ENCODE measurements at places on chromosomes 6 and 20.

DNA sequence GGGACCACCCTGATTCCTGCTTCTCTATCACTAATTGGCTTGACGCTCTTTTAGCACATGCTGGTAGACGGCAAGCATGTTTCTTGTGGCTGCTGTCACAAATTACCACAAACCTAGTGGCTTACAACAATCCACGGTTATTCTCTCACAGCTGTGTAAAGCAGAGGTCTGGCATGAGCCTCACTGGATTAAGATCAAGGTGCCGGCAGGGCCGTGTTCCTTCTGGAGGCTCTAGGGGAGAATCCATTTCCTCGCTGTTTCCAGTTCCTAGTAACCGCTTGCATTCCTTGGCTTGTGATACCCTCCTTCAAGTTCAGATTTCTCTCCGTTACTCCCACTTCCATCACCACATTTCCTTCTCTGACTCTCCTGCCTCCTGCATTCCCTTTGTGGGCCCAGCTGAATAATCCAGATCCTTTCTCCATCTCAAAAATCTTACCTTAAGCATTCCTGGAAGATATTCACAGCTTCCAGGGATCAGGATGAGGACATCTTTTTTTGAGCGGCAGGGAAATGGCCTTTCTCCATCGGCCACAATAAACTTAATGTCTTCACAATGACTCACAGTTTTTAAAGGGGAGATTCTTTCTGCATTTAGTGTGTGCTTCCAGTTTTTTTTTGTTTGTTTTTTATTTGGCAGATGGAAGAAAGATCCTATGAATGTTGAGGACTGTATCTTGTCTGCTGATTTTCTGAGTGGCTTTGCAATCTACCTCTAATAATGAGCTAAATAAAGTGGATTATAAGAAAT is 39.9 kb downstream of the BMP6 start:
- no peak for DNase-seq

DNA sequence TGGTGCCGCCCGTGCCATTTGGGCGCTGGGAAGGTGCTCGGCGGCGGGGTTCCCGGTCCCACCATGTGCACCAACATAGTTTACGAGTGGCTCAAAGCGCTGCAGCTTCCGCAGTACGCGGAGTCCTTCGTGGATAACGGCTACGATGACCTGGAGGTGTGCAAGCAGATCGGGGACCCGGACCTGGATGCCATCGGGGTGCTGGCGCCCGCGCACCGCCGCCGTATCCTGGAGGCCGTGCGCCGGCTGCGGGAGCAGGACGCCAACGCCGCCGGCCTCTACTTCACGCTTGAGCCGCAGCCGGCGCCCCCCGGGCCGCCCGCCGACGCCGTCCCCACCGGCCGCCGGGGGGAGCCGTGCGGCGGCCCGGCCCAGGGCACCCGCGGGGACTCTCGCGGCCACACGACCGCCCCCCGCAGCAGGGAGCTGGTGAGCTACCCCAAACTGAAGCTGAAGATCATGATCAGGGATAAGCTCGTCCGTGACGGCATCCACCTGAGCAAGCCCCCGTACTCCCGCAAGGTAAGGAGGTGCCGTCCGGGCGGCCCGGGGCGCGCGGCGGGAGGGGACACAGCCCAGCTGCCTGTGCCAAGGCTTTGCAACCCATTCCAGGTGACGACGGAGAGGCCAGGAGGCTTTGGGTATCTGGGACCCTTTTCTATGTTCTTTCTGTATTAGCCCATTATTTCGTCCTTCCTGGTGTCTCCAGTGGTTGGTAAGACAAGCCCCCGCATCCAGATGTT is 547 bp downstream of the SAMD5 start:
- no peak for DNase-seq

- DNase-seq: no peak
These were observed 312.3 kb downstream of the ESR1 start for GRCh38 chr6:152119831-152120230.

GRCh38 chr20:59039233-59039632 is 3.4 kb downstream of the PRELID3B start:
- no peak for DNase-seq

DNA sequence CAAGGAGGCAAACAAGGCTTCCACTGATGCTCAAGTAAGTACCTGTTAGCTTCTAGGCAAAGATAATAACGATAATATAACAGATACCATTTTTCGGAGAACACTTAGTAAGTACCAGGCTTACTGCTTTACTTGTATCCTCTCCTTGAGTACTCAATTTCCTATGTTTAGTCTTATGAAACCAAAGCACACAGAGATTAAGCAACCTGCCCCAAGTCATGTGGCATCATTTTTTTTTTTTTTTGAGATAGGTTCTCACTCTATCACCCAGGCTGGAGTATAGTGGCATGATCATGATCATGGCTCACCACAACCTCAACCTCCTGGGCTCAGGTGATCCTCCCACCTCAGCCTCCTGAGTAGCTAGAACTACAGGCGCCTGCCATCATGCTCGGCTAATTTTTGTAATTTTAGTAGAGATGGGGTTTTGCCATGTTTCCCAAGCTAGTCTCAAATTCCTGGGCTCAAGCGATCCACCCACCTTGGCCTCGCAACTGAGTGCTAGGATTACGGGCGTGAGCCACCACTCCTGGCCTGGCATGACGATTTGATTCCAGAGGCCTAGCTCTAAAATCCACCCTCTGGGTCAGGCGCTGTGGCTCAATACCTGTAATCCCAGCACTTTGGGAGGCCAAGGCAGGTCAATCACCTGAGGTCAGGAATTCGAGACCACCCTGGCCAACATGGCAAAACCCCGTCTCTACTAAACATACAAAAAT is 14.0 kb downstream of the SPAG4 start:
- no peak for DNase-seq

DNA sequence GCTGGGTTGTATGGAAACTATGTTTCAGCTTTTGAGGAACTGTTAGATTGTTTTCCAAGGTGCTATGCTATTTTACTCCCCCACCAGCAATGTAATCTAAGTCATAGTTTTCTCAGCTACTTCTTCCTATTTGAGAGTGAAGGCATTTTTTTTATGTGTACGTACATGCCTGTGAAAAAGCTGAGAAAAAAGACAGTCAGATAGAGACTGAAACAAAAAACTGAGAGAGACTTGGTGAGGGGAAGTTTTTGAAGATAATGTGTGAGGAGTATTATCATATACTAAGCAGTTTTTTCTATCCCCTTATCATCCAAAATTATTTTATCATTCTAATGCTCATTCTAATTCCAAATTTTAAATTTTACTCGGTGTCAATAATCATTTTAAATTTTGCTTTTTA is 780.0 kb downstream of the BCKDHB start:
- DNase-seq: no peak

DNA sequence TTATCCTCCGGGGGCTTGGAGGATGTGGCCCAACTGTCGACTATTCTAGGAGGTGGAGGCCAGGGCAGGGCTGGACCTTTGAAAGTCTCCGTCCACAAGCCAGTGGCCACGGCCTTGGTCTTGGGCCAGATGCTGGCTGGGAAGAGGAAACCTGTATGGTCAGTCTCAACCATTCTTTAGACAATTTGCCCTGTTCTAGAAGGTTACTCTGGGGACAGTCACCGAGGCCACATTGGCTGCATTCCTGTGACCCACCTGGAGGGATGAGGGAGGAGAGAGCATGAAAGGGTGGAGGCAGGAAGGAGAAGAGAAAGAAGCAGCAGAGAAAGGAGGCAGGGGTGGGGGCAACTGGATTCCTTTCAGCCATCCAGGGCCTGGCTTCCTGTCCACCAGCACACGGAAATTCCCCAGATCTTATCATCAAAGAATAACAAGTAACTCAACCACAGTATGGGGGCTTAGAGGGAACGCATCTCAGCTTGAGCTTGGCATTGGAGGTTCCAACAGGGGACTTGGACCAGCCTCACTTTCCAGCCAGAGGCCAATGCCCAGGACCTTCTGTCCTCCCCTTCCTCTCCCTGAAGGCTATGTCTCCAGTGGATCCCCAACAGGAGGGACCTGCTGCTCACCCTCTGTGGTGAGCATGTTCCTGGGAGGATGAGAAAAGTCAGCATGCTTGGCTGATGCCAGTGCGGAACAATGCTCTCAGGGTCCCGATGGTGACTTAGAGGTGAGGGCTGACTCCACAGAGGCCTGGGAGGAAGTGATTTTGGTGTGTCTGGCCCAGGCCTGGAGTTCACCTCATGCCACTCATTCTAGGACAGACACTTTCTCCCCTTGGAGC is 30.4 kb downstream of the TGM2 start:
- DNase-seq: no peak

GRCh38 chr20:37529214-37529967 is 1.7 kb upstream of the BLCAP start:
- DNase-seq: no peak

- DNase-seq: no peak
These were observed 22.3 kb upstream of the ROS1 start for GRCh38 chr6:117448011-117448410.

DNA sequence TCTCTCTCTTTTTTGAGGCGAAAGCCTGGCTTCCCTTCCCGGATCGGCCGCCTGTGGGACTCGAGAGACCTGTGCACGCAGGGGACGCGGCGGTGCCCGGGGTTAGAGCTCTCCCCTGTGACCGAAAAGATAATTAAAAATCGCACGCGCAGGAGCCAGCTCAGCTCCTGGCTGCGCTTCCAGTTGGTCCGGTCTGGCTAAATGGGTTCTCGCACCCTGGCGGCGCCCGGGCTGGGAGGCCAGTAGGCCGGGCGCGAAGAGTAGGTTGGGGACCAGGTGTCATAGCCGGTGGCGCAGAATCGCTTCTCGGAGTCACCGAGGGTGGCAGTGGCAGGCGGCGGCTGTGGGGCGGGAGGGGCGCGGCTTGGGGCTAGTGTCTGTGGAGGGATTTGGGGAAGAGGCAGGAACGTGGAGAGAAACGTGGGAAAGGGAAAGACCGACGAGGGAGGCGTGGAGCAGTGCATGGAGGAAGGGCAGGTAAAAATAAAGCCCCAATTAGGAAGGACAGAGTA is 41.9 kb upstream of the SUPT3H start:
- peak; percentile 63 for DNase-seq

GRCh38 chr6:68094070-68094469 is 541.0 kb upstream of the ADGRB3 start:
- DNase-seq: no peak

GRCh38 chr6:20632696-20633095 is 98.4 kb downstream of the CDKAL1 start:
- no peak for DNase-seq

GRCh38 chr6:154650351-154650750 is 82.9 kb upstream of the SCAF8 start:
- DNase-seq: no peak

- DNase-seq: no peak
These were observed 139.7 kb downstream of the PLCB1 start for GRCh38 chr20:8271727-8272126.

GRCh38 chr6:30963641-30964040 is 19.9 kb upstream of the MUC21 start:
- DNase-seq: no peak

DNA sequence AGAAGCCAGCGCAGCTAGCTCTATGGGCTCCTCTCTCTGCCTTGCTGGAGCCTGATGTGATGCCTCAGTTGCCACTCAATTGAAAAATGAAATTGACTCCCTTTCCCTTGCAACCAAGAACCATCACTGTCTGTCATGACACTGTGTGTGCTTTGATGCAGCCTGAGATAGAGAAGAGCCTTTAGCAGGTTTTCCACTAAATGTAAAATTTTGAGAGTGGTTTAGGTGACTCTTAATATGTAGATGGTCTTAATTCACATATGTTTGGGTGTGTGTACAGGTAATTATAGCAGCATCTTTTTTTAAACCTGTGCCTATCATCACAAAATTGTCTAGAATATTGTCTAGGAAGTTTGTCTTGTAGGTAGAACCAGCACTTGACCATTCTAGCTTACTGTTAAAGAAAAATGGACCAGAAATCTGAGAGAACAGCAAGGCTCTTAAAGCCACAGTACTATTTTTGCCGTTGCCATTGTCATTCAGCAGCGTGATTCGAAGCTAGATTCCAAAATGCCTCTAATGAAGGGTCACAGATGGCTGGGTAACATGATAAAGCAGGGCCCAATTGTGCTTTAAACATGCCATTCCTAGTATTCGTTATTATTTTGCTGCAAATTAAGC is 1.3 kb downstream of the ARFGEF3 start:
- no peak for DNase-seq

DNA sequence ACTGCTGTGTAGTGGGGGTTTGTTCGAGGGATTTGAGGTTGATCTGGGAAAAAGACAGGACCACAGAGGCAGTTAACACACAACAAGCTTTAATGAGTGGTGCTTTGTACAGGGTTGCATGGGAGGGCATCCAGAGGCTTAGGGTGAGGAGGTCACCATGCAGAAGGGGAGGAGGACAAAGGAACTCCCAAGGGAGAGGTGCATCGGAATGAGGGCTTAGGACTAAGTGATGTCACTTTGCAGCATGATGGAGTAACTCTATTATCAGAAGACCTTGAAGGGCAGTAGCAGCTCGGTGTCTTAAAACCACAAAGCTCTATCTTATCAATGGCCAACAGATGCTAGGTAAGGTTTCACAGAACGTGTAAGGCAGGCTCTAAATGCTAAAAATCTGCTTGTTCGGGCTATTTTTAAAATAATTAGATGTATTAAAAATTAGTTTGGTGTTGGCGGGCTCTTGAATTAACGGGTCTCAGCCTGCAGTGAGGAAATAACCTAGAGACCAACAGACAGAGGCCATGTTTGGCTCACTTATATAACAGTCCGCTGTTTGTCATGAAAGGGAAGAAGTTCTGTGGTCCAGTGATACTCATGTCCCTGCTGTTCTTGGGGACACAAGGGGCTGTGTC is 37.9 kb downstream of the MAN1A1 start:
- no peak for DNase-seq

GRCh38 chr6:24016286-24016685 is 109.7 kb upstream of the NRSN1 start:
- DNase-seq: no peak

Measured in stimulated activated naive CD4-positive, alpha-beta T cell treated with Interleukin-2 at 50 U/mL for 16 hours (primary cell).